Fibroblast of mammary gland (primary cell): ENCODE measurements at places on chromosomes 3 and 15.

DNA sequence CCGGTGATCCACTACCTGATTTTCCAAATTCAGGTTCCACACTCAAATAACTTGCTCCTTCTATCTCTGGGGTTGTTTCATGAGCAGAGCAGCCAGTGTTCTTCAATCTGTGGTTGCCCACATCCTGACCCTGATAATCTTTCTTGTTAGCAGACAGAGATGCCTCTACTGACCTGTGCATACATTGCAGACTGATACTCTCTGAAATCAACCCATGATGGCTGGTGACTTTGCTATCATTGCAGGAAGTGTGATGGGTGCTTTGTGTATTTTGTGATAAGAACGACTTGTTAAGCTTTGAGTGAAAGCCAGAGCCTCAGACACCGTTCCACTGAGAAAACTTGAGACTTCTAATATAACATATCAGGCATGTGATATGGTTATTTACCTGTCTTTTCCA is 39.9 kb downstream of the GATM start:
- no peak for DNase-seq

DNA sequence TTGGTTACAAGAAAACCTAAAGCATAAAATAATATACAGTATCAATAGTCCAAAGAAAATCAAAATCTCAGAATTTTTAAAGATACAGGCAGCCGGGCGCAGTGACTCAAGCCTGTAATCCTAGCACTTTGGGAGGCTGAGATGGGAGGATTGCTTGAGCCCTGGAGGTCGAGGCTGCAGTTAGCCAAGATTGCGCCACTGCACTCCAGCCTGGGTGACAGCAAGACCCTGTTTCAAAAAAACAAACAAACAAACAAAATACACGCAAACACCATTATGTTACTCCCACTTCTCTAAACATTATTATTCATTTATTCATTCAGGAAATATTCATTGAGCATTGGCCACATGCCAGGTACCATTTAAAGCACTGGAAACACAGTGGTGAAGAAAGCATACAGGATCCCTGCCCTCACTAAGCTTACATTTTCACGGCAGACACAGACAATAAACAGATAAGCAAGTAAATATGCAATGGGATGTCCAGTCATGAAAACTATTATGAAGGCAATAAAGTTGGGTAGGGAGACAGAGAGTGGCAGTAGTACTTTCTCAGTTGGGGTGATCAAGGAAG is 6.7 kb downstream of the BCL2A1 start:
- no peak for DNase-seq

GRCh38 chr3:102195198-102195948 is 239.4 kb upstream of the ZPLD1 start:
- DNase-seq, result peak; percentile 68

- no peak for DNase-seq
These were observed 50.2 kb upstream of the CCR4 start for GRCh38 chr3:32901005-32901932.

DNA sequence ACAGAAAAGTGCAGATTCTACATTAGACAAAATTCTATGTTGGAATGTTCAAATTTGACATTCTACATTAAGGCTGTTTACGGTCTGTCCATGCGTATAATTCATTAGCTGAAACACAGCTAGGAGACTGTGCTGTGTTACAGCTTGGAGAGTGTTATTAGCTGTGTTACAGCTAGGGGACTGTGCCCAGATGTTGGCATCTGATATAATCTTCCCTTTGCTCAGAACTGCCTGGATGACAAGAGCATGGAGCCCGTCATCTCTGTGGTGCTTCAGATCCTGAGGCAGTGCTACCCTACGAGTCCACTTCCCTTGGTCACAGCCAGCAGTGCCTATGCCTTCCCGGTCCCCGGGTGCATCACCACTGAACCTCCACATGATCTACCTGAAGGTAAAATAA is 177.0 kb downstream of the AGBL1 start:
- no peak for DNase-seq

DNA sequence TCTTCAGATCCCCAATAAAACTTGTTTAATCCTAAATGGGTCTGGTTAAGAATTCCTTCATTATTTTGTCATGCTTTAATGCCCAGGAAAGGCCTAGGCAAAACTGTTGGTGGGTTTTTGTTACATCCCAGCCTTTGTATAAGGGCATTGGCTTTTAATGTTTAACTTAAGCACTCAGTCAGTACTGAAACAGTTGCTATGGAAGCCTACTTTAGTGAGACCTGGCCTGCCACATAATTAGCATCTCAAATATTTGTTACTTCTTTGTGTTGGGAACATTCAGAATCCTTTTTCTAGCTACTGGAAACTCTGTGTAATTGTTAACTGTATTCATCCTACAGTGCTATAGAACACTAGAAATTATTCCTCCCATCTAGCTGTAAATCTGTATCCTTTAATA is 369.6 kb upstream of the ATP10A start:
- no peak for DNase-seq

GRCh38 chr15:82540984-82541431 is 751 bp upstream of the RPS17 start:
- peak; percentile 40 for DNase-seq

DNA sequence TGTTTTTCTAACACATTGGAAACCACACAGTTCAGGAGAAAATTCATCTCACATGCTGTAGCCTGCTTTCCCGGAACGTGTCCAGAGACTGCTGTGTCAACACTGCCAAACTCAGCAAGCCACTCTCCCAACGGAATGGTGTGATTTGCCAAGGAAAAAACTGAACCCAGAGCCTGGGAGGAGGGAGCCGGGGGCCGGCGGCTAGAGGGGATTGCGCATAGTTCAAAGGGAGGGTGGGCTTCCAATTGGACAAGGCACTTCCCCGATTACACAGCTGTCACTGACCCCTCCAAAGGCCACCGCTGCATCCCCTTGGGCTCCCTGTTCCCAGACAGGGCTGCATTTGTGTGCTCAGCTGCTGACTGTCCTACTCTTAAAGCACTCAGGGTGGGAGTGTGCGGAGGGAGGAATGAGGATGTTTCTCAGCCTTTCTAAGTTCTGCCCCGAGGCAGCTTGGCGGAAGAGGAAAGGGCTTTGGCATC is 256.2 kb downstream of the ZNF621 start:
- DNase-seq, result peak; percentile 27

- peak; percentile 27 for DNase-seq
These were observed 24.9 kb downstream of the GYG1 start for GRCh38 chr3:149016242-149016641.

- no peak for DNase-seq
These were observed 93.2 kb downstream of the CMSS1 start for GRCh38 chr3:99910752-99911290.

DNA sequence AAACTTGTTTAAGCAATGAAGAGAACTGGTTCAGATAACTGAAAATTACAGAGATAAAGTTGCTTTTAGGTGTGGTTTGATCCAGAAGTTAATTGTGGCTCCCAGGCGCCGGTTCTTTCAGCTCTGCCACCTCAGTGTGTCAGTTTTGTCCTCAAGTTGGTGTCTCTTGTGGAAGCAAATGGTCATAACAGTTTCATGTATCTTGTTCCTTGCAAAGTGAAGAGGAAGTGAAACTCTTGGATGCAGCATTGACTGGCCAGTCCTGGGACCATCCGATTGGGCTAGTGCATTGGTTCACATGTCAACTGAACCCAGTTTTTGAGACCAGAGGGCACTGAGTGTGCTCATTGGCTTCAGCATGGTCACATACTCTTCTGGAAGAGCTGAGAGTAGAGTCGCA is 181.4 kb upstream of the GRM7 start:
- DNase-seq, result no peak

DNA sequence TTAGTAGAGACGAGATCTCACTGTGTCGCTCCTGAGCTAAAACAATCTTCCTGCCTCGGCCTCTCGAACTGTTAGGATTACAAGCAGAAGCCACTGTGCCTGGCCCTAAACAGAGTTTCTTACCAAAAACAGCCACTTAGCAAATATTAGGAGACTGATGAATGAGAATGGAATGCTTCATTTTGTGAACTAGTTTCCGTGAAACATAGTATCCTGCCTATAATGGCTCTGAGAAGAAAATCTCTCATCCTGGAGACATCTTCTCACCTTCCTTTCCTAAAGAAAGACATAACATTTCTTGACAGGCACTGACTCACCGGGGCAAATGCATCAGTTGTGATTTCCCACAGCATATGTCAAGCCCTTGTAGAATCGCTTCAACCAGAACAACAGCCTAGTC is 44.9 kb downstream of the GJD2 start:
- peak; percentile 4 for DNase-seq

GRCh38 chr15:69141286-69141701 is 19.1 kb upstream of the GLCE start:
- no peak for DNase-seq

- DNase-seq, result no peak
These were observed 216.4 kb downstream of the LRRC3B start for GRCh38 chr3:26839001-26839400.

GRCh38 chr15:36926427-36926825 is 173.9 kb downstream of the MEIS2 start:
- no peak for DNase-seq

DNA sequence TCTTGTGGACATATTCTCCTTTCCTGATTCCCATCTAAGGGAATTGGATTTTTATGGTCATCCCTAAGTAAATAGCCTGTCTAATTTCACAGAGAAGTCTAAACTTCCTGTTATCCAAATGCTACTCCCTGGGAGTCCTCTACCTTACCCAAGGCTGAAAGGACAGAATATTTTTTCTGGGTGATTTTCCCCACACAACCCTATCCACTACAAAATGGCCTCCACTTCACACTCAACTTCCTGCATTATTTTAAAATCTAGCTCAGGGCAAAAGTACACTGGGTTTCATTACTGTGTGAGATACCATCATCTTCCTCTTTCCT is 77.5 kb upstream of the ABI3BP start:
- DNase-seq, result no peak

- no peak for DNase-seq
These were observed 372.5 kb downstream of the TBL1XR1 start for GRCh38 chr3:176824811-176825210.

DNA sequence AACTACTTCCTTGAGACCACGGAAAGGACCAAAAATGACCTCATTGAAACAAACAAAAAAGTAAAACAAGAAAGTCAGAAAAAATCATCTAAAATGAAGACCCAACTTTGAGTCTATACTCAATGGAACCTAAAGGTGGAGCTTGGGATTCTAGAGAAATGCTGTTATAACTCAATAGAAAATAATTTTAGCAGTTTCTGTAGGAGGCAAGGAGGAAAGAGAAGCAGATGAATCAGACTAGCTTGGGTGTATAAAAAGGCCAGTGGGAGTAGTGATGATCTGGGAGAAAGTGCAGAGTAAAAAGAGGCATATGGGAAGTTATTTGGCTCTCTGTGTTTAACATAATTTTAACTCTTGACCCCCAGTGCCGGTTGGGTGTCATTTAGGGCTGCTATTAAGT is 94.4 kb downstream of the TMCO5A start:
- DNase-seq, result peak; percentile 72

- DNase-seq, result no peak
These were observed 55.5 kb downstream of the LRRC28 start for GRCh38 chr15:99306694-99307338.

- DNase-seq, result no peak
These were observed 427.1 kb upstream of the DPH6 start for GRCh38 chr15:35973029-35973428.

GRCh38 chr3:54424292-54424691 is 301.9 kb downstream of the CACNA2D3 start:
- DNase-seq, result no peak

- peak; percentile 97 for DNase-seq
These were observed 25.7 kb upstream of the GALNT15 start for GRCh38 chr3:16148783-16149182.
